ENCODE measurements at places on chromosomes 7 and 10.

DNA sequence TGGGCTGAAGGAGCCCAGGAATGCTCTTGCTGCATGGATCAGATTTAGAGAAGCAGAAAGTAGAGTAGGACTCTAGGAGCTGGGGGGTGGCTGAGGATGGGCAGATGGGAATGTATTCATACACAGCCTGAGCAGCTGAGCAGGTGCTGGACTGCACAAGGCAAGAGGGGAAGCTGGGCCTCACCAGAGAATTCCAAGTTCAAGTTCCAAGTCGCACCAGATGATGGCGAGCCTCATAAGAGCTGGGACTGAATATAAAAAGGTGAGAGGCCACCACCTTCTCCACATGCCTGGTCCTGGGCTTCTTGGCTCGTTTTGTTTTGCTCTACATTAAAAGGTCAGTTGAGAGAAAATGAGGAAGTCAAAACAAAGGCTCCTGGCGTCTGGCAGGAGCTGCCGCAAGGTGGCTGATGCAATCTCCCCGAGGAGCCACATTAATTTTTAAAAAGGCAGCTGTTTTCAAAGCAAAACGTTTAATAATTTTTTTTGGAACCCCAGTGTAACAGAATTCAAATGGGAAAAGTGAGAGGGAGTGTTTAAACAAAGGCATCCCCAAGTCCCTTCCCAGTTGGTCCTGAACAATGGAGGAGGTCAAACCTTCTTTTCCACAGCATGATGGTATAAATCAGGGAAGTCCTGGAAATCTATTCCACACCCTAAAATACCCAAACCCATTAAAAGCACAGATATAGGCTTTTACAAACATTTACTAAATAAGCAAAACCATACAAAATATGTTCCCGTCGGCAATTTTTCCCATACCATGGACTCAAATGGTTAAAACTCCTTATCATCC, 9.5 kb downstream of the CYREN start:
- no peak overlapping the region for H3K4me3 ChIP-seq
- peaks cover 29% of the 10 kb centered on the region for H3K36me3 ChIP-seq
- DNase-seq = no peak

- H3K27me3 ChIP-seq = no peaks in the 10 kb centered on the region
- no peak overlapping the region for H3K4me3 ChIP-seq
- H3K36me3 ChIP-seq = no peaks in the 10 kb centered on the region
- no peak overlapping the region for H3K27ac ChIP-seq
- no peaks in the 10 kb centered on the region for H3K4me1 ChIP-seq
- no peak for DNase-seq
Observed at GRCh38 chr10:123792248-123792978, 99.2 kb downstream of the CPXM2 start.

GRCh38 chr7:151756076-151756731, 120.7 kb downstream of the PRKAG2 start:
- no peaks in the 10 kb centered on the region for H3K27me3 ChIP-seq
- peak overlapping the region; percentile 26 for H3K4me3 ChIP-seq
- peak overlapping the region; percentile 65 for H3K27ac ChIP-seq
- DNase-seq = peak; percentile 84
- H3K4me1 ChIP-seq = peaks cover 16% of the 10 kb centered on the region

- no peak for DNase-seq
- H3K27ac ChIP-seq = no peak overlapping the region
- H3K36me3 ChIP-seq = no peaks in the 10 kb centered on the region
- H3K27me3 ChIP-seq = peaks cover 12% of the 10 kb centered on the region
Observed at GRCh38 chr7:35241884-35242283, 12.0 kb downstream of the TBX20 start.

- no peak for DNase-seq
- no peak overlapping the region for H3K27ac ChIP-seq
- no peaks in the 10 kb centered on the region for H3K36me3 ChIP-seq
- H3K4me3 ChIP-seq = no peak overlapping the region
- no peaks in the 10 kb centered on the region for H3K4me1 ChIP-seq
Observed at GRCh38 chr7:4343272-4344247, 338.5 kb upstream of the FOXK1 start.

- H3K4me3 ChIP-seq = no peak overlapping the region
- no peaks in the 10 kb centered on the region for H3K36me3 ChIP-seq
- H3K4me1 ChIP-seq = peaks cover 10% of the 10 kb centered on the region
- H3K27ac ChIP-seq = no peak overlapping the region
Observed at GRCh38 chr7:4809091-4809591, 33.7 kb downstream of the AP5Z1 start.

DNA sequence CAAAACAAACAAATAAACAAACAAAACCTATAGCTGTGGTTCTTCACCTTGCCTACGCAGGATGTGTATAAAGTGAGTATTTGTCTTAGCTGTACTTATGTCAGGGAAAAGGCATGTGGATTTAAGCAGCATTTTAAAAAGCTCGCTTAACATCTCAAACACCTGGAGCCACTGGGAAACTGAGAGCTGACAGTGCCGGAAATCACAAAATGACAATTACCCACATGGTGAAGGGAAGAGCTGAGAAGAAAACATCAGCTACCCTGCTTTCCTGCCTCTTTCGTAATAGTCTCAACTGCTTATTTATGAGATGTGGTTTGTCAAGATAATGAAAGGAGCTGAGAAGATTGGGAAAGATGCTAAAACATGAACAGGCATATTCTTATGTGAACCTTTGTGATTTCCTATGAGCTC, 31.1 kb upstream of the MSMB start:
- no peaks in the 10 kb centered on the region for H3K36me3 ChIP-seq
- no peaks in the 10 kb centered on the region for H3K27me3 ChIP-seq
- H3K4me3 ChIP-seq = no peak overlapping the region

DNA sequence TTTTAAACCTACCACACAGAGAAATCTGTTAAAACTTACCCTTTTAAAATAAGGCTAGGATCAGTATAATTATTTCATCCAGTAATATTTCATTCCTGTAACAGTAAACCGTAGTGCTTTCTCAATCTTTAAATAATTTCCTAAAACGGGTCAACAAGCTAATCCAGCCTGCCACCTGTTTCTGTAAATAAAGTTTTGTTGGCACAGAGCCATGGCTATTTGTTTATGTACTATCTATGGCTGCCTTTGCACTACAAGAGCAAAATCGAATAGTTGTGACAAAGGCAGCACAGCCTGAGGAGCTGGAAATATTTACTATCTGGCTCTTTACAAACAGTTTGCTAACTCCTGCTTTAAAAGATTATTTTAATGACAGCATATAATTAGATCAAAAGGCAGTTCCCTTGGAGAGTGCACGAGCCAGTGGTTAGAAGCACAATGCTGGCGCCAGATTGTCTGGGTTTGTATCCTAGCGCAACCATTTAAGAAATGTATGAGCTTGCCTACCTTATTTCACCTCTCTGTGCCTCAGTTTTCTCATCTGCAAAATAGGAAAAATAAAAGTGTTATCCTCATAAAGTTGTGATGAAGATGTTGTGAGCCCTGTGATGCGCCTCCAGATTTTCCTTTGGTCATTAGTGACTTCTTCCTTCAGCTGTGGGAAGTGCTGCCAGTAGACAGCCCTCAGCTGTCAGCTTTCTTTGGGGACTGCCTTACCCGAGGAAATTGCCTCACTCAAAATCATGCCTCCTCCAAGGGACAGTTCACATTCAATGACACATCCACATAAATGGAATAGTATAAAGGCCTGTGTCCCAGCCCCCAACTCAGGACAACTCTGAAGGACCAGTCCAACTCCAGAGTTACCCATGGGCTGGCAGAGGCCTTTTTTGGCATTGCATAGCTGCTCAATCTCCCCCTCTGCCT, 11.8 kb upstream of the MIOS start:
- H3K36me3 ChIP-seq = no peaks in the 10 kb centered on the region
- H3K27ac ChIP-seq = no peak overlapping the region
- no peak for DNase-seq
- peaks cover 4% of the 10 kb centered on the region for H3K27me3 ChIP-seq
- H3K4me3 ChIP-seq = no peak overlapping the region

GRCh38 chr10:131746241-131746711, 154.5 kb upstream of the PPP2R2D start:
- H3K27ac ChIP-seq = no peak overlapping the region
- DNase-seq = no peak
- H3K36me3 ChIP-seq = no peaks in the 10 kb centered on the region
- no peak overlapping the region for H3K4me3 ChIP-seq
- no peaks in the 10 kb centered on the region for H3K27me3 ChIP-seq
- no peaks in the 10 kb centered on the region for H3K4me1 ChIP-seq

- no peak for DNase-seq
- no peak overlapping the region for H3K27ac ChIP-seq
- H3K27me3 ChIP-seq = no peaks in the 10 kb centered on the region
- H3K4me1 ChIP-seq = no peaks in the 10 kb centered on the region
- H3K4me3 ChIP-seq = no peak overlapping the region
Observed at GRCh38 chr10:78375854-78376785, 342.5 kb downstream of the RPS24 start.

- H3K4me3 ChIP-seq = no peak overlapping the region
- no peak overlapping the region for H3K27ac ChIP-seq
- no peak for DNase-seq
- peaks cover 12% of the 10 kb centered on the region for H3K36me3 ChIP-seq
- no peaks in the 10 kb centered on the region for H3K27me3 ChIP-seq
- no peaks in the 10 kb centered on the region for H3K4me1 ChIP-seq
Observed at GRCh38 chr7:87337331-87337730, 8.1 kb upstream of the CROT start.

DNA sequence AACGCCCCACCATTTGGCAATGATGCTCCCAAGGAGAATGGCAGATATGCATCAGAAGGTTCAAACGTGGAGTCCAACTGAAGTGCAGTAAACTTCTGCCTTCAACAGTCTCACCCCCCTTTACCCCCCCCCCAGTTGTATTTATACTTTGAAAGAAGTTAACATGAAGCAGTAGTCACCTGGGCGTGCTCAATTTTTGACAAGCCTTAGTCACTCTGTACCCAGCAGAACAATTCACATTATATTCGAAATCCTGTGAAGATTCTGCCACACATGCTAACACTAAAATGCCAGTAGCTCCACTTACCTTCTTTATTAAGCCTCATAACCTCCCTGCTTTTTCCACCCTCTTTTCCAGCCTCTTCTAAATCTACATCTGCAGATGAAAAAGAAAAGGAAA, 894 bp downstream of the ATXN7L1 start:
- H3K27me3 ChIP-seq = no peaks in the 10 kb centered on the region
- peak overlapping the region; percentile 98 for H3K4me3 ChIP-seq
- H3K4me1 ChIP-seq = peaks cover 60% of the 10 kb centered on the region
- peaks cover 2% of the 10 kb centered on the region for H3K36me3 ChIP-seq

DNA sequence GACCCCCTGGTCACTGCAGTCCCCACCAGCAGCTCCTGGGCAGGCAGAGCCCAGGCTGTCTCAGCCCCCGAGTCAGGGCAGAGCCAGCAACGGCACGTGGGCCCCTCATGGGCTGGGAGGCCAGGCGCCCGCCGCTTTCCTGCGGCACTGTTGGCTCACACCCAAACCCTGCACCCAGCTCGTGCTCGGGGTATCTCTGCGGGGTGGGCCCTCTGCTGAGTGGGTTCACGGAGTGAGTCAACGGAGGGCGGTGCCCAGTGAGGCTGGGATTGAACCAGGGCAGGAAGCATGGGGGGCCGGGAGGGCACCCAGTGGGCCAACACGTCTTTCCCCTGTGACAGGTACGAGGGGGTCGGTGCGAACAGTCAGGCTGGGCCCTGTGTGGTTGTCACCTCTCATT, 28.9 kb downstream of the ADAP1 start:
- no peaks in the 10 kb centered on the region for H3K36me3 ChIP-seq
- peaks cover 43% of the 10 kb centered on the region for H3K4me1 ChIP-seq
- no peak overlapping the region for H3K27ac ChIP-seq
- no peak for DNase-seq
- no peak overlapping the region for H3K4me3 ChIP-seq

DNA sequence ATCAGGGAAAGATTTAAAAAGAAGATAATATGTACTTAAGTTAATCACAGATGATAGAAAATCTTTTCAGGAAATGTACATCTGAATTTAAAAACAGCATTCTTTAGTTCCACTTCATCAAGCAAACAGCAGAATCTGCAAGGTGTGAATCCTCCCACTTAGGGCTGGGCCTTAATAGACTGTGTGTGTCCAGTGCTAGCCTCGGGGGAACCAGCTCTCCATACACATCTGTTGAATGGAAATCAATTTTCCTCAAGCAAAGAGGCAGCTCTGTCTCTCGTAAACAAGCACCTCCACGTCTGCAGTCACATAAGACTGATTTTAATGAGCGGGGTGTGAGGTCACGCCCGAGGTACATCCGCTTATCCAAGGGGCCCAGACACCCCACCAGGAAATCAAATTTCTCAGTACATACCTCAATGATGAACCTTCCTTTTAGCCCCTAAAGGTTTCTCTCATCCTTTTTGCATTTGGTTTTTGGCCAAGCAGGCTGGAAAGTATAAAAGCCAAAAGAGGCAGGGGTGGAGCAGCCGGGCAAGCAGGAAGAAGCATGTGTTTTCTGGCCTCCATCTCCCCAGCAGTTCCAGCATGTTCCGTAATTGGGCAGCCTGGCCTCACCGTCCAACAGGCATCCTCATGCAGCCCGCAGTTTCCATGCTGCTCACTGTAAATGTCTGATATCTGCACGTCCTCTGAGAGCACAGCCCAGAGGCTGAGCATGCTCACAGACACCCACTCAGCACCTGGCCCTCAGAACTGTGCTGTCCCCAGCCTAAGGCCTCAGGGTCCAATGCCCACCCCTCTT, 131.3 kb downstream of the GLI3 start:
- H3K27me3 ChIP-seq = no peaks in the 10 kb centered on the region
- no peaks in the 10 kb centered on the region for H3K4me1 ChIP-seq
- no peak for DNase-seq
- no peak overlapping the region for H3K4me3 ChIP-seq

GRCh38 chr7:126685018-126685573, 567.6 kb downstream of the GRM8 start:
- no peaks in the 10 kb centered on the region for H3K36me3 ChIP-seq
- DNase-seq = no peak
- H3K4me3 ChIP-seq = no peak overlapping the region
- H3K4me1 ChIP-seq = no peaks in the 10 kb centered on the region
- H3K27ac ChIP-seq = no peak overlapping the region

- no peaks in the 10 kb centered on the region for H3K36me3 ChIP-seq
- H3K4me3 ChIP-seq = peak overlapping the region; percentile 58
- H3K27ac ChIP-seq = peak overlapping the region; percentile 55
- H3K27me3 ChIP-seq = no peaks in the 10 kb centered on the region
Observed at GRCh38 chr10:23345861-23346260, 1.3 kb upstream of the C10orf67 start.

DNA sequence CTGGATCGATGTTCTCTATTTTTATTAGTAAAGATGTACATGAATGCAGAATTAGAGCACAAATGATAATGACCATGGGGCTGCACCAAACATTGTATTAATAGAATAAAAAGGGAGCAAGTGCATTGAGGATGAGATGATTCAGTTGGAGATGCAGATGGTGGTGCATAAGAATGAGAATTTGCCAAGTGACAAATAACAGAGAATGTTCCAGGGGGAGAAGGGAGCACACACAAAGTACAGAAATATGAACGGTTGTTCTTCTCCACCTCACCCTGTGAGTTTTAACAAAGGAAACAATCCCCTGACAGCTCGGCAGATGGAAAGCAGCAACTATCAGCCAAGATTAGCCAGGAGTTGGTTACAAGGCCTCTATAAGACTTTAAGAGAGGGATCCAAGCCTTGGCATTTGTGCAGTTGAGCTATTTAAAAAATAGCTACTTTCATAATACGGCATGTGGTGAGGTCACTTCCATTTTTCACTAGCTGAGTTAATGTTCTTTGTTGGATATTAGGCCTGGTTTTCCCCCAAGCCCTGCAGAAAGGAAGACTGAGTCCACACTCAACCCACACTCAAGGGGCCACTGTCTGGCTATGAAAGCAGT, 462.5 kb downstream of the TNS3 start:
- no peaks in the 10 kb centered on the region for H3K27me3 ChIP-seq
- H3K4me3 ChIP-seq = no peak overlapping the region
- no peak overlapping the region for H3K27ac ChIP-seq
- H3K4me1 ChIP-seq = no peaks in the 10 kb centered on the region
- no peak for DNase-seq
